Activated T-helper 1 cell treated with Interleukin-2 at 50 U/mL for 16 hours (primary cell): ENCODE measurements at places on chromosomes 7 and 10.

GRCh38 chr10:79206300-79207095 lies 137.7 kb downstream of the ZMIZ1 start:
- no peak for DNase-seq

DNA sequence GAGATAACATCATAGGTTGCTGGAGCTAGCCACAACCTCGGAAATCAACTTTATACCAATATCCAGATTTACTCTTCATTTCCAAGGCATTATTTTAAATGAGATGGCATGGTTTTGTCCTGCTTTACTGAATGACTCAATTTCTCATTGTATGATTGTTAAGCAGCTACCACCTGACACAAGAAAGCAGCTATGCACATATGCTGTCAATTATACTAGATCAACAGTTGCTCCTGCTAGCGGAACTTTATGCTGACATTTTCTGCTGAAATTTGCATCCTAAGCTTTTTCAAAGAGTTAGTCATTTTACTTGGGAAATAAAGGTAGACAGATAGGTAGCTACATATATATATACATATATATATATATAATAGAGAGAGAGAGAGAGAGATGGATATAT lies 8.9 kb upstream of the CH25H start:
- no peak for DNase-seq

GRCh38 chr10:112250555-112250954 lies 32.6 kb upstream of the TECTB start:
- DNase-seq = no peak

DNA sequence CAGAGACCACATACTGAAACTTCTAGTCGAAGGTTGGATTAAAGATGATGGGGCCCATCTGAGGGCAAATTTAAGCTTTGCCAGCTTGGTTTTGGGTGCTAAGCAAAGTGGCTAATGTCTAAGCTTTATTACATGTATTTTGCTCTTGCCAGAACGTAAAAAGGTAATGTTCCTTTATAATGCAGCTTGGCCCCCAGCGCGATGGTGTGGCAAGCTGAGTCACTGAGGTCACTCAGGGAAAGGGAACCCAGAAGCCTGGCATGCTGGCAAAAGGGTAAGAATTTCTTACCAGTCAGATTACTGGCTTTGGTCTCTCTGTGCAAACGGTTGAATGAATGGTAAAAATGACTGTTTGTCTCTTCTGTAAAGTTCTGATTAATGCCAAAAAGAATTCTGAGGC lies 158.3 kb upstream of the KCND2 start:
- no peak for DNase-seq
